ENCODE measurements at places on chromosomes 12 and 14.
A peak's percentile ranks its signal among the peaks of the same experiment; 100 is the strongest.

DNA sequence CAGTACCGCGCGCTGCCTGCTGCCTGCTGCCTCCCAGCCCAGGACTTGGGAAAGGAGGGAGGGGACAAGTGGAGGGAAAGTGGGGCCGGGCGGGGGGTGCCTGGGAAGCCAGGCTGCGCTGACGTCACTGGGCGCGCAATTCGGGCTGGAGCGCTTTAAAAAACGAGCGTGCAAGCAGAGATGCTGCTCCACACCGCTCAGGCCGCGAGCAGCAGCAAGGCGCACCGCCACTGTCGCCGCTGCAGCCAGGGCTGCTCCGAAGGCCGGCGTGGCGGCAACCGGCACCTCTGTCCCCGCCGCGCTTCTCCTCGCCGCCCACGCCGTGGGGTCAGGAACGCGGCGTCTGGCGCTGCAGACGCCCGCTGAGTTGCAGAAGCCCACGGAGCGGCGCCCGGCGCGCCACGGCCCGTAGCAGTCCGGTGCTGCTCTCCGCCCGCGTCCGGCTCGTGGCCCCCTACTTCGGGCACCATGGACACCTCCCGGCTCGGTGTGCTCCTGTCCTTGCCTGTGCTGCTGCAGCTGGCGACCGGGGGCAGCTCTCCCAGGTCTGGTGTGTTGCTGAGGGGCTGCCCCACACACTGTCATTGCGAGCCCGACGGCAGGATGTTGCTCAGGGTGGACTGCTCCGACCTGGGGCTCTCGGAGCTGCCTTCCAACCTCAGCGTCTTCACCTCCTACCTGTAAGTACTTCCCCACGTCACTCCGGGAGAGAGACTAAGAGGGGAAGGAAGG lies at the start of gene LGR5:
TSS of gene LGR5 (plus strand) at position 186 of the 732 bp plus-strand sequence. CDS start at position 469, 283 bp downstream.
- peak; percentile 12 for DNase-seq

- no peak for DNase-seq
These were observed 67.8 kb downstream of the FLRT2 start for GRCh38 chr14:85597701-85598100.

DNA sequence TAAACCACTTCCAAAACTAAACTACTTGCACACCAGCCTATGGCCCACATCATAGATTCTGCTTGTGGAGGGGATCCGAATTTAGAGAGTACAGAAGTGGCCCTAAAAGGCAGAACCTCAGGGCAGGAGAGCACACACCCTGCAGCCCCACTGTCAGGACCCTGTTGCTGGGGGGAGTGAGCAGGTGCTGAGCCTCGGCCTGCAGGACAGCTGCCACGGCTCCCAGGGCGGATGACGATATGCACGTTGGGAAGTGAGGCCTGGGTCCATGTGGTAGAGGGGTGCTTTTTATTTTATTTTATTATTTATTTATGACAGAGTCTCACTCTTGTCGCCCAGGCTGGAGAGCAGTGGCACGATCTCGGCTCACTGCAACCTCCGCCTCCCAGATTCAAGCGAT lies 73.5 kb downstream of the TNFAIP2 start:
- DNase-seq: no peak

DNA sequence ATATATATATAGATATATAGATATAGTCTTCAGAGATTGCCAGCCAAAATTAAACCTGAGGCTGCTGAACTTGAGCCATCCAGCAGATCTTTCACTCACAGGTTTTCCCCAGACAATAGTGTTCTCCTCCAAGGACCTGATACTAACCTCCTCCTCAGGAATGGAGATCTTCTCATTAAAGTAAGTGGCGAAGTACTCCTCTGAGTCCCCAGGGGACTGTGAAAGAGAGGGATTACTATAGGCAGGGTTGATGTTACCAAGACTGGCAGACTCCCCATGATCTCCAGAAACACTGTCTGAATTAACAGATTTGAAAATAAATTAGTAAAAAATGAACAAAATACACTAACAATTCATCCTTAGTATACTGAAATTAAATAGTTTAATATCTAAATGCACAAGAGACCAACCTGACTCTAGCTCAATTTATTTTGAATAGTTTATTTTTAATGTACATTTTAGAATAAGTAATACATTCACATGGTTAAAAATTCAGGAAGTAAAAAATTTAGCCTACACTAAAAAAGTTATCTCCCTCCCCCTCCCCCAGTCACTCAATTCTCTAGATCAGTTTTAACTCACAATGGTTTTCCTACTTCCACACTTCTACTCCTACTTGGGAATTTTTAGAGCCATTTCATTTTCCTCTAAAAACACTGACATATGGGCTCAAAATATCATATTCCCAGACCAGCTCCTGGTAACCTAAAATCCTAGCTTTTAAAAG lies 17.7 kb downstream of the SLC11A2 start:
- no peak for DNase-seq

GRCh38 chr14:89268514-89268913 lies 148.5 kb downstream of the FOXN3 start:
- DNase-seq: no peak

DNA sequence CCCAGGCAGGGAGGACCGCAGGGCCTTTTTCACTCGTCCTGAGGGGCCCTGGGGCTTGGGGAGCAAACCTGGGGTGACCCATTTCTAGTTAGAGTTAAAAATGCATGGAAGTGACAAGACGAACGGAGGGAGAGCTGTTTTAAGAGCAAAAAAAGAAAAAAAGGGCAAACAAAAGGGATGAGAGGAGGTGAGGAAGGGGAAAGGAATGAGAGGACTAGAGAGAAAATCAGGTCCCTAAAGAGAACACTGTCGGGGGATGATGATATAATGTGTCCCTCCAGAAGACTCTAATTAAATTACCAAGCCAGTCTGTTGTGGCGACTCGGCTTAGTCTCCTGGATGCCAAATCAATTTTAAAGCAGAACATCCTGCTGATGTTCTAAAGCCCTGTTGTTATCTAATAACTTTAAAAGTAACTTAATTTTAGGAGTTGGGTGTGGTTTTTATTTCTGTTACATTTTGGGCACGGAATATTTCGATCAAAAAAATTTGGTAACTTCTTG lies 1.1 kb downstream of the ANO6 start:
- no peak for DNase-seq

DNA sequence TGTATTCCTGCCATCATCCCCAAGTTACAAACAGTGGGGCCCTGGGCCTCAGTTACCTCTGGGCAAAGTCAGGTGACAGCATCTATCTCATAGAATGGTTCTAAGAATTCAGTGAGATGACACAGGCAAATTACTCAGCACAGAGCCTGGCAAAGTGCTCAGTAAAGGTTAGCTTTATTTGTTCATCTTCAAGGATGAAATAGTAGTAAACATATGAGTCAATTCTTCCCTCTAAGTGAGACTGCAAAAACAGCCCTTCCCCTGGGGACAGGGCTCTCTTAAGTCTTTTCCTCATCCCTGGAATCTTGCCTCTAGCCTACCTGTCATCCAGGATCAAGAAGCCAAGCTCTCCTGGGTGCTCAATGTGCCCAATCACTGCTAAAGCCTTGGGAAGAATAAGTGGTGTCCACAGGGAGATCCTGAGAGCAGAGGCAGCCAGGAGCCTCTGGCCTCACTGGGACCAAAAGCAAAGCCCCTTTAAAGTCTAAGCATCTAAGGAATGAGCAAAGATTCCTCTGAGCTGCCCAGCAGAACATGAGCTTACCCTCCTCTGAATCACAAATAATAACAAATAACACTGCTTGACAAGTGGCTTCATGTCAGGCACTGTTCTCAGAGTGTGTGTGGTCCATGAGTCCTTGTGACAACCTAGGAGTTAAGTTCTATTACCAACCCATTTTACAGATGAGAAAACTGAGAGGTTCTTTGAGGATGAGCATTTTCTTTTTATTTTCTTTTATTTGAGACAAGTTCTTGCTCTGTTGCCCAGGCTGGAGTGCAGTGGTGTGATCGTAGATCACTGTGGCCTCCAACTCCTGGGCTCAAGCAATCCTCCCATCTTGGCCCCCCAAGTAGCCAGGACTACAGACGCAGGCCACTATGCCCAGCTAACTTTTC lies 12.1 kb downstream of the NUAK1 start:
- DNase-seq: no peak

DNA sequence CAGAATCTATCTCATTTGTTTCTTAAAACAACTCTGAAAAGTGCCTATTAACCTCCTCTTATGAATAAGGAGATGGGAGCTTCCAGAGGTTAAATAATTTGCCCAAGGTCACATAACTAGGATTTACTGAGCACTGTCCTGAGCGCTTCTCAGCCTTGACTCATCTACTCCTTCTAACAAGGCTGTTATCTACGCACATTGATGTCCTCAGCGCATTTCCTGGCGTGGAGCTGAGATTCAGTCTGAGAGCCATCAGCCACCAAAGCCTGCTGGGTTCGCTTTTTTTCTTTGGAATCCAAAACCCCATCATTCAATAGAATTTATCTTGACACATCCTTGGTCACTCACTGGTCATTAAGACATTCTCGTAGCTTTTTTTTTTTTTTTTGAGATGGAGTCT lies 29.3 kb downstream of the AK7 start:
- DNase-seq: no peak

GRCh38 chr14:78292003-78292402 lies 121.8 kb downstream of the NRXN3 start:
- no peak for DNase-seq

GRCh38 chr14:97539884-97540283 lies 742.7 kb downstream of the VRK1 start:
- no peak for DNase-seq

GRCh38 chr14:22319526-22320361 lies 269.3 kb downstream of the DAD1 start:
- DNase-seq: no peak

- DNase-seq: no peak
These were observed 8.2 kb downstream of the SINHCAF start for GRCh38 chr12:31317471-31318395.

DNA sequence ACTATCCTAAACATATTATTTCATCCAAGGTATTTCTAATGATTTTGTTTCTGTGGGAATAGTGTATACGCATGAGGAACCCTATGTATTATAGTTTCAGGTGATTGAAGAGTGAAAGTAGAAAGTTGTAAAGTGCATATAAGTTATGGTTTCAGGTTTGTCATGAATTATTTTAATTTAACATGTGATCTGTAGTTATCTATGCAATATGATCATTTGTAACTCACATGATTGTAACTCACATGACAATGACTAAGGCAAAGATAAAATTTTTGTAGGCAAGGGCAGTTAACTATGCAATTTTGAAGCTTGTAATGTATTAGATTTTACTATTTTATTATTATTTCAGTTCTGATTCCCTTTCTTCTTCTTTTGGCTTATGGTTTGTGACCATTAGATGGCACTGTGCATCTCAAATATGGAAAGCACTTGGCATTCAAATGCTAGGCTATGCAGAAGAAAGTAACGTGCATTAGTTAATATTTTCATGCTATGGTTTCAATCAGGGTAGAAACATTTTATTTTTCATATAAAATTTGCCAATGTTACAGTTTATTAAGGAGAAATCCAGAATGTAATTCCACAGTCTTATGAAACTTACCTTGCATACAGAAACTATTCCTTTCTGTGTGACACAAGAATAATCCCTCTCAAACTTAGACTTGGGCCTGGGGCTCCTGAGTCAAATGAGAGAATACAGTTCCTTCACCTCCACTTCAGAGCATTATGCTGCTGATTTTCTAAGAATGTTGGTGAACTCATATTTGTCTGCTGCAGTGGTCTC lies 15.8 kb upstream of the TMEM30B start:
- no peak for DNase-seq

- no peak for DNase-seq
These were observed 29.6 kb downstream of the NID2 start for GRCh38 chr14:52039124-52039815.

- DNase-seq: no peak
These were observed 1005.9 kb upstream of the ATXN7L3B start for GRCh38 chr12:73531752-73532151.

- no peak for DNase-seq
These were observed 92.7 kb upstream of the PLEKHA5 start for GRCh38 chr12:19036673-19037357.

DNA sequence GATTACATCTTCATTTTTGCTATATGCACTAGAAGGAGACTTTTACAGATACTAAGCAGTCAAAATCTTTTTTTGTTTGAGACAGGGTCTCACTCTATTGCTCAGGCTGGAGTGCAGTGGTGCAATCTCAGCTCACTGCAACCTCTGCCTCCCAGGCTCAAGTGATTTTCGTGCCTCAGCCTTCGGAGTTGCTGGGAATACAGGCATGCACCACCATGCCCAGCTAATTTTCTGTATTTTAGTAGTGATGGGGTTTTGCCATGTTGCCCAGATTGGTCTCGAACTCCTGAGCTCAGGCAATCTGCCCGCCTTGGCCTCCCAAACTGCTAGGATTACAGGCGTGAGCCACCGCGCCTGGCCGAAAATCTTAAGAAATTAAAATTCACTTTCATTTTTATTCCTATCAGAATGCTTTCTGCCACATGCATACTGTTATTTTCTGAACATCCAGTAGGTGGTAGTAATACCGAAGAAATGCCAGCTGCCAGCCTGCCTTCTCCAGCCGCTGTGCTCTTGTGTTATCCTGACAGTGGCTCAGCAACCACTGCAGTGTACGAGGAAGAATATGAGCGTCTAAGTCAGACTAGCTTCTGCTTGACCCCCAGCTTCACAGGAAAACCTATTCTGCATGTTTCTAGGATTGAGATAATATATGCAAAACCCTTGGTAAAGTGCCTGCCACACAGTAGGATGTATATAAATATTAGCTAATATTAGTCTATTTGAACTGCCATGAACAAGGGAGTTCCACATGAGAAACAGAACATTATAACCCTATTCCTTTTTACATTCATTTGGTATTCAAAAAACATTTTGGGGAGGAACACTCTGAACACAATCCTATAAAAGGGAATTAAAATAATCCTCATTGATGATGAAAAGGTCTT lies 54.2 kb downstream of the RPAP3 start:
- DNase-seq: peak; percentile 44

DNA sequence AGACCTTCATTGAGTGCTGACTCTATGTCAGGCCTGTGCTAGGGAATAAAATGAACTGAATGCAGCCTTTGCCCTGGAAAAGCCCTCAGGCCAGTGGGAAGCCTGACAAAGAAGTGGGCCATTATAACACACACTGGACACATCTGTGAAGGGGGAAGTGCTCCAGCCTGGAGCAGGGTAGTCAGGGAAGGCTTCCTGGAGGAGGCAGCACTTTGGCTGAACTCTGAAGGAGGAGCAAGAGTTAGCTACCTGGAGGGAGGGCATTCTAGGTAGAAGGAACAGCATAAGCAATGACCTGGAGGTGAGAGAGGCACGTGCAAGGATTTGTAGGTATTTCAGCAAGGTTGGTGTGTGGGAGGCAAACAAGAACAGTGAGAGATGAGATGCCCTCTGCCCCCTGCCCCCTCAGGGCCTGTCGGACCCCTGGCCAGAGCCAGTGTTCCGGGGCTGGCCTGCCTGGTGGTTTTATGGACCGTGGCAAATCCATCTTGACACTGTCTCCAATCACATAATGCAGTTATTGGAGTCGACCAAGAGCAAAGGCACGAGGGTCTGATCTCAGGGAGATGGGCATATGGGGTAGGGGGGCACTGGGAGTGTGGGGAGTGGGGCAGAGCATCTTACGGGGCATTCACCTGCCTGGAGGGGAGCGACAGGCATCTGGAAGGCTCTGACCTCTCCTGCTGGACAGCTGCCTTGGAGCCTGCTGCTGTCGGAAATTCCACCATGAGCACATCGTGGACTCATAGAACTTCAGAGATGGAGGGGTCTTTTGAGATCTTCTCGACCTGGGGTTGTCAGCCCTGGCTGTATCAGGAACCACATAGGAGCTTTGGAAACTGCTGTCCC lies 2.7 kb upstream of the FAM222A start:
- DNase-seq: no peak

Data from stimulated activated CD4-positive, alpha-beta T cell treated with anti-CD3 and anti-CD28 coated beads, Interleukin-1b, Interleukin-23, amount 100 ng/mL, for 48 hours (primary cell).